ENCODE measurements at places on chromosomes 2 and 18.

GRCh38 chr2:60094450-60094929, 459.0 kb downstream of the BCL11A start:
- no peak for DNase-seq

- DNase-seq, result no peak
Observed at GRCh38 chr2:73972846-73973245, 11.9 kb upstream of the TET3 start.

- no peak for DNase-seq
Observed at GRCh38 chr2:71617266-71617665, 163.9 kb downstream of the DYSF start.

DNA sequence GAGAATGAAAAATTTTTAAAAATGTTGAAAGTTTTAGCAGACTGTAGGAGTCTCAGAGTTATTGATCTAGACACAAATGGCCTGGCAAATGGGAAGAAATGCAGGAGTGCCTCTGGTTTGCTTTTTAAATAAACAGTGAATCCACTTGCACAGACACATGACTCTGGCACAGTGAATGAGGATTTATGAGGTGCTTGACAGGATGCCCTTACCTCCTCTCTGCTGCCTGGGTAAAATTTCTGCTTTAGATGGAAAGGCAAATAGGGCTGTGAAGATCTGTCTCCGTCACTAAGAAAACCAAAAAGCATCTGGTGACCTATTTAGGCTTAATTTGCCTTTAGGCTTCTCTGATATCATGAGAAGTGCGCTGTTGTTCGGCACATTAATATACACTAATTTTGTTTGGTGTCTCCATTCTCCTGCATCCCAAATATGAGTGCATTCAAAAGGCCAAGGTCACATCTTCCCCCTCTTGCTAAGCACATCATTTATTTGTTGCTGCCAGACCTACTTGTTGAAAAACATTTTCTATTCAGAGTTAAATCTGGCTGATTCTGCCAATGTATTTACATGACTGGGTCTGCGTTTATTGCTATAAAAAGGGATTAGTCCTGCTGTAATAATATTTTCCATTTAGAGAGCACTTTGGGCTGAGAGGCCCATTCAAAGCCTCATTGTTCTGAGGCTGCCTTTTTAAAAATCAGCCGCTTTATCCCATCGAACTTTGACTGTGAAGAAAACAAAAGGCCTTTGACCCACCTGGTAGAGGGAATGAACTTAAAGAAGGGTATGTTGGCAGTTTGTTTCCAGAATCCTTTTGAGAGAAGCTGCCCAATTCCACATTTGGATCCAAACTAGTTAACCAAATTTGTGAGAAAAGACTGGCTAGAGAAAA, 94.9 kb downstream of the RNF152 start:
- DNase-seq, result no peak

- no peak for DNase-seq
Observed at GRCh38 chr2:67312871-67313270, 84.3 kb upstream of the ETAA1 start.

DNA sequence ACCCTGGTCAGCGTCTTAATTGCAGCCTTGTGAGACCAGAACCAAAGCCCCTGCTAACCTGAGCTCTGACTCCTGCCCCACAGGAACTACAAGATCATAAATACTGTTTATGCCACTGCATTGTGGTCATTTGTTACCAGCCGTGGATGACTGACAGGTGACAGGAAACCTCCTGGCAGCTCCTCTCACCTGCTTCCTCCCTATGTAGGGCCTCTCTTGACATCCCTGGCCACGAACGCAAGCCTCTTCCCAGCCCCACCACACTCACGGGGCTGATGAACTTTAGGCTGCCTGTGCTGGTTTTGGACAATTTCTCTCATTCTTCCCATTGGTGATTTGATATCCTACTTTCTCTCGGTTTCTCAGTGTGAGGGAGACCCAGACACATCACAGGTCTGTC, 357.2 kb upstream of the MYT1L start:
- no peak for DNase-seq

- no peak for DNase-seq
Observed at GRCh38 chr2:97953853-97954252, 41.9 kb downstream of the TMEM131 start.

DNA sequence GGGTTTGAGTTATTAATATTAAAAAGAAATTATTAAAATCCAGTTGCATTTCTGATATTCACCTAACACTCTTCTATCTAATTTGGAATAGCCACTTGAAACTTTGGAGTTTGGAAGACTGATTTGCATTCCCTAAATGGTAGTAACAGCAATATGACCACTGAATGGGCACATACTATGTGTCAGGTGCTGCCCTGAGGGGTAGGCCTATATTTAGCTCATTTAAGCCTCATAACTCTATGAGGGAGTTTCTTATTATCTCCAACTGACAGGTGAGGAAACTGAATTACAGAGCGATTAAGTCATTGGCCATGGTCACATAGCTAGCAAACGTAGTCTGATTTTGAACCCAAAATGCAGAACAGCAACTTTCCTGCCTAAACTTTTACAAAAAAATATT, 77.3 kb downstream of the VWA3B start:
- DNase-seq, result no peak

DNA sequence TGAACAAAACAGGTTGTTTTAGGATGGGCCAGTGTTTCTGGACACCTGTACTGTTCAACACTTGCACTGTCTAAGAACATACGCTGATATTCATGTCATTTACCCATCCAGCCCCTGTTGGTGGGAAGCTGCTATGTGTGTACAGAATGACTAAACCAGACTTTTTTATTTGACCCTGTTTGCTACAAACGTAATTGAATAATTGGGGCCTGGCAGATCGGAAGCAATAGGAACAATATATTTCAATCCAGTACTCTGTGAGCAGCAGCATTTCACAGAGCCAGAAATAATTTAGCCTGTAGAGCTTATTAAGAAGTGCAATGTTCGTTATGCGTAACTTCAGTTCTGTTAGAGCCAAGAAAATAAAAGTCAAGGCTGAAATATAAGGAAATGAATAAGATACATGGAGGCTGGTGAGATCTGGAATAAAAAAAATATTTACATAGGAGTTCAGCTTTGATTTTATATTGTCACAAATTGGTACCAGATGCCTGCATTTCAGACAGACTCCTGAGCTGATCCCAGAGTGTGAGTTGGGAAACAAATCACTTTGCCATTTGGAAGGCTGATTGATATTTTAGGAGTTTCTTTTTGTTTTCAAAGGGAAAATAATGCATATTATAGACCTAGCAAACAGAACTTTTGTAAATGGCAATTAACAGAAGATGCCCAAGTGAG, 19.7 kb downstream of the CABLES1 start:
- no peak for DNase-seq

- DNase-seq, result no peak
Observed at GRCh38 chr2:9030841-9031240, 27.4 kb upstream of the MBOAT2 start.

GRCh38 chr2:173448938-173449471, 94.3 kb downstream of the CDCA7 start:
- peak; percentile 42 for DNase-seq

- no peak for DNase-seq
Observed at GRCh38 chr18:31176531-31176930, 13.9 kb upstream of the DSC1 start.

- DNase-seq, result no peak
Observed at GRCh38 chr2:20931346-20931745, 108.4 kb upstream of the LDAH start.

DNA sequence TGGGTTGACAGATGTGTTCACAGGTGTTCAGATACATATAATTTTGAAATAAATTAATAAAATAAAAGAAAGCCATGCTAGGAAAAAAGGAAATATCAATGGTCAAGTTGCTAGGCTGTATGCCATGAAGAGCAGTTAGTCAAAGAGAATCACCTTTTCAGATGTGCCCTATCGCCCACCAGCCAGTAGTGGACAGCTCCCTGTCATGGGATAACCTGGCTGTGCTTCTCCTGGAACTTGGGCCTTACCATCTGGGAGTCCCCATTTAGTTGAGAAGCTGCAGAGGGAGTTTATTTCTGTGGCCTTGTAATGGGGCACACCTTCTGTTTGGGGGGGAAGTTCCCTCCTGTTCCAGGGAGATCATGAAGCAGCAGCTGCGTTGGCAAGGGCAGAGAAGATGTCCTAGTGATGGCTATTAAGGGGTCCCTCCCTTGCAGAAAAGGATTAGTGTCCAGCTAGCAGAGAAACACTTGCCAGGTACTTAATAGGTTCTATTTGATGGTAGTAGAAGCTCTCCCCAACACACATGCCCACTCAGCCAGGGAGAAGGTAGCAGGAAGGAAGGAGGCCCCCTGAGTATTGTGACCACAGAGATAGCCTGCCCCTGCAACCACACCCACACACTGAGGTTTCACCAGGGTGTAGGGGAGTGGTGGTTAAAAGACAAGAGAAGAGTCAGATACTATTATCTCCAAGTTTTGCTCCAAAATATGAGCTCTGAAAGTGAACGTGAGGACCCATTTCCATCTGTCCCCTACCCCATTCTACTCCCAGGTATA, 117.7 kb downstream of the B3GNT2 start:
- DNase-seq, result no peak

DNA sequence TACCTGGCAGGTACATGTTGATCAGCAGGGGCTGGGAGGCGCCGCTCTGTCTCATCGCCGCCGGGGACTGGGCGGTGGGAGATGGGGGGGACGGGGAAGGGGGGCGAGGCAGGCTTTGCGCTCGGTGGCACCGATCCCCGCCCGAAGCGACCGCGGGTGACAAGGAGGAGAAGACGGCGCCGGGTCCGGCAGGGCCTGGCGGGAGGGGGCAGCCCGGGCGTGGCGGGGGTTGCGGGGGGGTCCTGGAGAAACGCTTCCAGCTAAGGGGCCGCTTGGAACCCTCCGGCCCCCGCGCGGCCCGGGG, at the start of gene FEV:
Gene FEV, minus strand, starts transcription at position 164 of the 304 bp plus-strand sequence. Its CDS starts 109 bp downstream, at position 55.
- DNase-seq, result no peak

GRCh38 chr2:17719562-17720371, 33.8 kb downstream of the SMC6 start:
- no peak for DNase-seq

- DNase-seq, result no peak
Observed at GRCh38 chr2:224876522-224876921, 160.4 kb upstream of the CCDC195 start.

DNA sequence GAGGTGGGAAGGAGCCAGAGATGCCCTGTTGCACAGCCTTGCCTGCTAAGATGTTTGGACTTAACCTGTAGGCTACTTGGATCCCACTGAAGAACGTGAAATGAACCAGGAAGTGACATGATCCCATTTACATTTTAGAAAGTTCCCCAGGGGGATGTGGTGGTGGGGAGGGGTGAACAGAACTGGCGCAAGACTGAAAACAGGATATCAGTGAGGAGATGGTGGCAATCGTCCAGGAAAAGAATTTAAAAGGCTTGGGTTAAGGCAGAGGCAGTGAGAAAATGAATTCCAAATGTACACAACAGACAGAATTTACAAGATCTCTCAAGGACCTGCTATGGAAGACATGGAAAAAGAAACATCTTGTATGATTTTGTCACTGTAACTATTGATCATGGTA, 42.3 kb downstream of the SULT1C2 start:
- no peak for DNase-seq

DNA sequence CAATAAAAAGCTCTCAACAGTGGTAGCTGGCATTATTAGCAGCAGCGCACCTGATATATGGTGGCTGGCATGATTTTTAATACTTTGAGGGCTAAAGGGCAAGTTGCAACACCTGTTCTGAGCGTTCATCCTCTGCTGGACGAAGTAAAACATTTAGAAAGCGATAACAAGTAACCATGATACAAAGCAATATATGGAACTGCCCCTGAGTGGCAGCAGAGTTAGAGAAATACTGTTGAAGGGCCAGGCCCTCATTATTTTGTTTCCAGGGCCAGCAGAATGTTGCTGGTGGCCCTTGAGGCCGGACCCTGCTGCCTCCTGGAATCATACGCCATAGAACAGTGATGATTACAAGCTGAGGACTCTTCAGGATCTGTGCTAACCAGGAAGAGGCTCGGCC, 47.8 kb downstream of the ARHGEF4 start:
- no peak for DNase-seq

DNA sequence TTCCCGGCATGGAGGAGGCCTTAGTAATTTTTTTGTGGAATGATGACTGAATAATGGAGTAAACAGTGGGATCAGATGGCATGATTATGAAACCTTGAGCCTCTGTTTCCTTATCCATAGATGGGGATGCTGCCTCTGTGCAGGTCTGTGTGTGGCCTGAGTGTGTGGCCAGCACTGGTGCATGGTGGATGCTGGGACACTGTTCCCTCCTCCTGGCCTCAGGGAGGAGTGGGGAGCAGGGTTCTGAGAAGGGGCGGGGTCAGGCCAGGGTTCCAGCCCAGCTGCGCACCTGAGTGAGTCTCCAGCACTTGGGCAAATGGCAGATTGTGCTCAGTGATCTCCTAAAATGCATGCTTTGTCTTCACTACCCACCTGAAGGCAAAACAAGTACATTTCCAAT, 66.4 kb downstream of the DCDC2C start:
- no peak for DNase-seq

DNA sequence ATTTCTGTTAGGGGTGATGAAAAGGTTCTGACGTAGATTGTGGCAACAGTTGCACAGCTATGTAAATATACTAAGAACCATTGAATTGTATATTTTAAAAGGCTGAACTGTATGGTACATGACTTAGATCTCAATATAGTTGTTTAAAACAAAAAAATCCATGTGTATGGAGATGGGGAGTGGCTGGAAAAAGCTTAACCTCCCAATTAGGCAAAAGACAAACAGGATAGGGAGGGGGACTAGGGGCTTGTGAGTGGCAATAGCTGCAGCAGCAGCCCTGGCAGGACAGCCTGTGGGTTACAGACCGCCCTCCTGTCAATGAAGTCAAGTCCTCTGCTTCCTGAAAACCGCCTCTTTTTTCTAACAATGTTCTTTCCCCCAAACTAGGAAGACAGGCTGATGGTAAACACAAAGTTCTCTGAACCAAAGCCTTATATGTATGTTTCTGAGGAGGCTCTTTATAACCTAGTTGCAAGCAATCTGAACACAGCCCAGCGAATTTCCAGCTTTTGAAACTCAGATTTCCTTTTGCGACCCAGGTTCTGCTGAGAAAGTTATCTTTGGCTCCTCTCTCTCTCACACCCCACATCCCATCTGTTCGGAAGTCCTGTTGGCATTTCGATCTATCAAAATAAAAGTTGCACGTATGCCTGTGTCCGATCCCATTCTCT, 10.3 kb downstream of the ATP8B1 start:
- DNase-seq, result no peak

- no peak for DNase-seq
Observed at GRCh38 chr2:225893151-225893550, 493.6 kb downstream of the NYAP2 start.

DNA sequence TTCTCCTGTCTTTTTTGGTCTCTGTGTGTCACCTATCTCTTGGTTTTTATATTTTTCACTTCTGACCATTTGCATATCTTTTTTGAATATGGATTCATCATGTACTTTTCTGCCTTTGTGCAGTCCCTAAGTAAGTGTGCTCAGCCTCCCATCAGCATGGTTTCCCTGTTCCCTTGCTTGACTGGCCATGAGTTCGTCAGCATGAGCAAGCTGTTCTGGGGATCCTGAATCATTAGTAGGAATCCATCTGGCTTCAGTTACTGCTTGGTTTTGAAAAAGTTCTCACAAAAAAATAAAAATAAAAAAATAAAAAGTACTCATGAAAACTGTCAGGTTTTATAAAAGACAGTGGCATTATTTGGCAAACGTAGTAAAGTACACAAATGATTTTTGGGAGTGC, 144.1 kb downstream of the NCOA1 start:
- no peak for DNase-seq

- DNase-seq, result peak; percentile 52
Observed at GRCh38 chr2:241702155-241703031, 554 bp downstream of the ING5 start.

Measured in AG04450 (cell line).